Dermis microvascular lymphatic vessel endothelial cell (primary cell): ENCODE measurements at places on chromosomes 7 and 10. TPM values are rescaled to one million over a fixed set of nuclear protein-coding genes. Genes with fewer than 3 reads are reported as not detected.

Gene STRIP2
- total RNA-seq, result 2.3 TPM in 2 replicates

Gene ANKRD1
- total RNA-seq, result 321 and 371 TPM in 2 replicates

Gene PIK3CG
- 3.6 and 4.4 TPM in 2 replicates for total RNA-seq

Gene FAM24B
- total RNA-seq, result 0.63 and 3.2 TPM in 2 replicates

Gene SOSTDC1
- total RNA-seq, result not detected in 2 replicates

Gene SCART1
- total RNA-seq, result 0.26 and 0.76 TPM in 2 replicates

Gene CHST12
- 4.1 and 6.4 TPM in 2 replicates for total RNA-seq

Gene TMEM140
- 18.5 and 49.4 TPM in 2 replicates for total RNA-seq

- DNase-seq, result no peak
These were observed 34.5 kb downstream of the RTKN2 start for GRCh38 chr10:62234077-62234605.

GRCh38 chr7:90312745-90313144 is 8.4 kb downstream of the FAM237B start:
- peak; percentile 53 for DNase-seq

DNA sequence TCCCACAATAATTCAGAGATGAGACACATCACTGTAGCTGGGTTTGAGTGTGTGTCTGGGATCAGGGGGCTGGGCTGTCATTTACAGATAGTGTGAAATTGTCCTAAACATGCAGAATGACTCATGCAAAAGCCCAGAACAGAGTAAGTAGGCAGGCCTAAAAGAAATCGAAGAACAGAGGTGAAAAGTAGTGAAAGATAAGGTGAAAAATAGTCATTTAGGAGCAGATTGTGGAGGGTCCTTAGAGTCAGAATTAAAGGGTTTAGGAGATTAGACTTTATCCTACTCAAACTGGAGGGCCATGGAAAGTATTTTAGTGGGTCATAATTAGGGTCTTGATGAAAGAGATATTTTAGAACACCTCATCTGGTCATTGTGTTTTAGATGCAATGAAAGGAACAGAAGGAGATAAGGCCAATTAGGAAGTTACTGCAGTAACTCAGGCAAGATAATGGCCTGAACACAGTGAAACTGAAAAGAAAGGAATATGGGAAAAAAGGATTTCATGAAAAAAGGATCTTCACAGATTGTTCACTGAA is 58.3 kb upstream of the NEBL start:
- DNase-seq, result no peak

- no peak for DNase-seq
These were observed 19.2 kb upstream of the SMO start for GRCh38 chr7:129169171-129169671.

DNA sequence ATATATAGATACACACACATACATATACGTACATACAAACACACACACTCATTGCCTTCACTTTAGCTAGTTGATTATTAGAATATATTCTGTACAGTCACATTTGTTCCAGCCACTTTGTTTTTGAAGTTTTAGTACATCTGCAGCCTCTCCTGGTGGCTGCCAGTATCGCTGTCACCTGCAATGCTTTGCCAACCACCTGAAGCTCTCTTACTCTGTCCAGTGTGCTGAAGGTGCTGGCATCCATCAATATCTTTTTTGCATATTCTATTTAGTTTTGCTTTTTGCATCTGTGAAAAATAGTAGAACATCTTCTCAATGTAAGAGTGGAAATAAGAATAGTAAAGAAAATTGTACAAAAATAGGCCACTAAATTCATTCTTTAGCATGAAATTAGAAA is 388.6 kb downstream of the EXOC4 start:
- no peak for DNase-seq

GRCh38 chr7:71574153-71574860 is 442.4 kb downstream of the GALNT17 start:
- DNase-seq, result no peak
